A673 (cell line): ENCODE measurements at places on chromosomes 7 and 10. TPM values are rescaled to one million over a fixed set of nuclear protein-coding genes. Genes with fewer than 3 reads are reported as not detected.

Gene OIT3
- not detected in 2 replicates for total RNA-seq

Gene PAOX
- total RNA-seq, result 0.92 and 2.1 TPM in 2 replicates

Gene ZNF394
- total RNA-seq, result 19.3 and 20.2 TPM in 2 replicates

Gene GGCT
- total RNA-seq, result 63.5 and 66.0 TPM in 2 replicates

Gene SUGCT
- total RNA-seq, result 1.5 and 2.5 TPM in 2 replicates

Gene C7orf25
- total RNA-seq, result 5.6 and 7.3 TPM in 2 replicates

Gene AKR1C4
- not detected in 2 replicates for total RNA-seq

Gene GNAI1
- total RNA-seq, result 19.8 and 22.4 TPM in 2 replicates

Gene ADAM12
- total RNA-seq, result 0.11 and 0.17 TPM in 2 replicates
